DMS 273 treated with DMSO at 0.1 percent for 48 hours (cell line): ENCODE measurements at places on chromosomes 4 and X.

DNA sequence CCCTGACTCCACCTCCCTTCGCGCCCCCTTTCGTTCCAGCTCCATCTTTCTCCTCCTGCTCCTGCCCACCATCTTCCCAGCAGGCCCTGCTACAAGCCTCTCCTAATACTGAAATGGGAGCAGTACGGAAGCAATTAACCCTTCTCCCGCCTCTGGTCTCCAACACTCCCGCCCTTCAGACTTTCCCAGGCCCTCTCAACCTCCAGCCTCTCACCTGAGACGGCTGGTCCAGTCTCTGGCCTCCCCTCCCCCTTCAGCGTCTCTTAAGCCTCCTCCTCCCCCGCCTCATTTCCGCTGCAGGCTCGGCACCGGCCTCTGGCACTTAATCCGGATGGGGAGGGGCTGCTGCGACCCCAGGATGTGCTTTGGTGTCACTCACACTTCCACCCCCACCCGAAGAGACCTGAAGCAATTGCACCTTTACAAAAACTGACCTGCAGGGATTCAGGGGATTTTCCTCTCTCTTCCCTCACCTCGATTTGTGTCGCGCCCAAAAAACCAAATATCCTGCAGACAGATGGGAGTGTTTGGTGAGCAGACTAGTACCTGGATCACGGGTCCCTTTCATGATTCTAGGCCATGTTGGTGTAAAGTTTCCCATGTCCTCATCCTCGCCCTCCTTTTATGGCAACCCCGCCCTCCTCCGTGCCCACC lies 657 bp downstream of the TCEAL8 start:
- DNase-seq = no peak

DNA sequence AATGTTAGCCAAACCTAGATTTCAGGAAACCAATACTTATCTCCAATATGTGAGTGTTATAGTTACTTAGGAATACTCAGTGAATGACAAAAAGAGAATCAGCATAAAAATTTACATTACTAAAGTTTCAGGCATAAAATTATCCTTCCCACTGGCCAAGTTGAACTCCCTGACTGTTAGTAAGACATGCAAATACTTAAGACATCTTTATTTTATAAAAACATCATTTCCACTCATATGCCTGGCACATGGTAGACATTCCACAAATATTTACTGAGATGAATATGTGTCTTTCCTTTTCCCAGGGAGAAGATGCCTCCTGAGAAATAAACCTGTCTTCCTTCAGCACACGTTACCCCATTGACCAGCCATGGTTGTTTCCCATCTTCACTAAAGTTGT lies 7.3 kb downstream of the VEGFD start:
- no peak for DNase-seq

GRCh38 chr4:140078366-140078765 lies 75.6 kb downstream of the MAML3 start:
- DNase-seq = peak; percentile 22

DNA sequence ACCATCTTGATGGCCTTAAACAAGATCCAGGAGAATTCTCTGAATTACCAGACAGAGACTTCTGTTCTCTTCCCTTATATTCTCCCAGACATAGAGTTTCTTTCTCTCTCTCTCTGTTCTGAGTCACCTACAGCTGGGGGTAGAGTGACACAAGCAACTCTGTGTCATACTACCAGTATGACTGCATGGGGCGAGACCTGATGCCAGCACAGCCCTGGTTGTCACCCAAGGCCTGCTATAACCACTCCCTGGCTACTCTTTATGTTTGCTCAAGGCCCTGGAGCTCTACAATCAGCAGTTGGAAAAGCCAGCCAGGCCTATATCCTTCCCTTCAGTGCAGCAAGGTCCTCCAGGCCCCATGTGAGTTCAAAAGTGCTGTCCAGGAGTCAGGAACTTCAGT lies 114.2 kb upstream of the TENT5D start:
- DNase-seq = no peak

- no peak for DNase-seq
These were observed 57.7 kb upstream of the UGT2B7 start for GRCh38 chr4:69038582-69038981.

- DNase-seq = no peak
These were observed 256.9 kb downstream of the ADAMTS3 start for GRCh38 chr4:72312032-72312650.

DNA sequence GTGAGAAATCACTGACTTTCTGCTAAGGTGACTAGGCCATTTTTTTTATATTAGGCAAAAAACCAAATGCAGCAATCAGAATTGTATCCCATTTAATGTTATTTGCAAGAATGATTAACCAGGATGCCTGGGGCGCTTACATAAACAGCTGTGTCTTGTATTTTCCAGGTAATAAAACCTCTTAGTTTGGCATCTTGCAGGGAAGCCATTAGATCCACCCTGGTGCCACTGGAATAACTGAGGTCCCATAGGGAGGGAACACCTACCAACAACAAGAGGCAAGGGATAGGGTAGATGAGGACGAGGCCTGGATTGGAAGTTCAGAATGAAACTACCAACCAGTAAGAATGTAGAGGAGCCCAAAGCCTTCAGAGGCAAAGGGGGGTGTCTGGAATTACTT lies 288.3 kb downstream of the ARHGAP24 start:
- no peak for DNase-seq

DNA sequence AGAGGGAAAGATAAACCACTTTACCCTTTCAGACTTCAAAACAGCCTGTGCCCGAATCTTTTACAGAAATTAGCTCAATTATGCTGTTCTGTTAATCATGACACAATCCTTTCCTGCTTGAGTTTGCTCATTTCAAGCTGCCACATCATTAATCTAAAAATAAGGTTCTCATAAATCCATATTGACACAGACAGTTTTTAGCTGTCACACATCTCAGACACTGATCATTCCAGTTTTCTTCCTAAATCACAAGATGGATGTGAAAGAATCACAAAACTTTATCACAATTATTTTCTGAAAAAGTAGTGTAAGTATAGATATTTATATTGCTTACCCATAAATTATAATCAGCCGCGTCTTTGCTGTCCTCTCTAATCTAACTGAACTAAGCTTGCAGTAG lies 27.9 kb upstream of the AMELX start:
- no peak for DNase-seq

DNA sequence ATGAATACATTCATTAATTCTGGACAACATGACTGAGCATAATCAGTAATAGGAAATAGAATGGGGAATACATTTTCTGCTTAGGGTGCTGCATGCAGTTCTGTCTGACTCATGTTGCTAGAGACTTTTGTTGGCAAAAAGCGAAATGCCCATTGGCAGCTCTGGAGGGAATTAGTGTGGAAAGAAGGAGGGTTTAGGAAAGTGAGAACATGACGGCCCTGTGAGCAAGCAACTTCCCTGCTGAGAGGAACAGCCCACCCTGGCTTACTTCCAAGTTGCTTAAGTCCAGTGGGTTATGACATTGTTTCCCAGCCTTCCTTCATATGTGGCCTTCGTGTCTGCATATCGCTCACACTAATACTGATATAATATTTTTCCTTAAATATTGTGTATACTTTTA lies 13.8 kb downstream of the MAD2L1 start:
- DNase-seq = no peak

- no peak for DNase-seq
These were observed 224.0 kb downstream of the APBB2 start for GRCh38 chr4:40990236-40990898.

DNA sequence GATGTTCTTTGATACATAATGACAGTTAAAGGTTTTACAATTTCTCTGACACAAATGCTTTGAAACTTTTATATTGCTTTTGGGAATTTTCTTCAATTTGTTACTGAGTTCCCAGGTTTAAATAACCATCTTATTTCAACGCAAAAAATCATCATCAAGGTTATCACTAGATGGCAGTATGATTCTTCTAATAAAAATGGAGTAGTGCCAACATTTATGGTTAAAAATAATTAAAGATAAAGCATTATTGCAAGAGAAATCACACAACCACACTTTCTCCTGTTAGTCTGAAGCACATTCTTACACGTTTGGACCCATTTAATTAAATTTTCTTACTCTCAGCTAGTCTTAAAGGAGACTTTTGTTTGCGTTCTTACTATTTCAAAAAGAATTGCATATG lies 611.3 kb upstream of the CPXCR1 start:
- no peak for DNase-seq

DNA sequence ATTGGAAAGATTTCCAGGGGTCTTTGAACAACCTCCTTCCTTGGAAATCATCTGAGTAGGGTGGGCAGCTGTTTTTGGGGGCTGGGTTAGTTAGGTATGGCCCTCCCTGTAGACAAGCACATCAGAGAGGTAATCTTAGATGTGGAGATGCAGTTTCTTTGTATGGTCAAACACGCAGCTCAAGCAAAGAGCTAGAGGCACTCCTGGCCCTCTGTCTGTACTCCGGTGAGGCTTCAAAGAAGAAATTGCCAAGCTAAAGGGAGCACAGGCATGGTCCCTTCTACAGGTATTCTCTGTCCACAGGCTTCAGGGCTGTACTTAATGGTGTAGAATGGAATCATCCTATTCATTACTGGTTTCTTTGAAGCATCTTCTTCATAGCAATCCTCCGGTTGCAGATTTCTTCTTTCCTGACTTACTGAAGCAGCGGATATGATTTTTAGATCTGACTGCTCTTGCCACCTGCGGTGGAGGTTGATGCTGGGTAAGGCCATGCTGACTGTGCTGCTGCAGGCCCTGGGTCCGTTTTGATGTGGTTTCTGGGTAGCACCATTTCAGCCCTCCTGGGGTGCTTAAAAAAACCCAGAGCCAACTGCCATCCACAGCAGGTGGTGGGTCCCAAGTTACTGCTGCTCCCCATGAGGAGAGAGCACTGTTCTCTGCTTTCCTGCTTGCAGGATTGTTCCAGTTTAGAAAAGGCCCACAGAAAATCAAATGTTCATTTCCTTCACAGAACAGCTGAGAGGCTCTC lies 318.9 kb upstream of the GATB start:
- DNase-seq = no peak

DNA sequence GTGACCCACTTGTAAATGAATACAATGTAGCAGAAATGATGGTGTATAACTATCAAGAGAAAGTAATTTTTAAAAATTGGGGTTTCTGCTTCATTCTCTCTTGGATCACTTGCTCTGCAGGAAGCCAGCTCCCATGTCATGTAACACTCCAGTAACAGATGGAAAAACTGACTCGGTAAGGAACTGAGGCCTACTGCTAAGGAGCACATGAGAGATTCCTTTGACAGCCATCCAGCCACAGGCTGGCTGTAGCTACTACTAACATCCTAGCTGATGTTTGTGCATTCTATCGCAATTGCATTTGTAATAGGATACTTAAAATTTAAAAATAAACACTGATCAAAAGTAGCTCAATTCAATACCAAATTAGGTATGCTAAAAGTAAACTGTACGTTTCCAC lies 102.3 kb upstream of the MAB21L2 start:
- DNase-seq = no peak

DNA sequence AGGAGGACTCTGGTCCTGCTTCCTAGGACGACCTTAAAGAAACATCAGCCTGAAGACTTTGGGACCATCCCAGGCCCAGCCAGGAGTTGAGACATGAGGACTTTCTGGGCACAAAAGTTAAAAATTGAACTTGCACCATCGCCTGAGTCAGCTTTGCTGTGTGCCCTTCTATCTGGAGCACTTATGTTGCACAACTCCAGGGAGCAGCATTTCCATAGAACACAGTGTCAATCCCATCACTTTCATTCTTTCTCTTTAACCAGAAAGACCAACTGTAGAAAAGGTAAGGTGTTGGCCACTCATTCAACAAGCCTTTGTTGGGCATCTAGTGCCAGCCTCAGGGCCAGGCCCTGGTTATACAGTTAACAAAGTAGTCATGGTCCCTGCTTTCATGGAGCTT lies 8.6 kb upstream of the CLDN24 start:
- DNase-seq = no peak

DNA sequence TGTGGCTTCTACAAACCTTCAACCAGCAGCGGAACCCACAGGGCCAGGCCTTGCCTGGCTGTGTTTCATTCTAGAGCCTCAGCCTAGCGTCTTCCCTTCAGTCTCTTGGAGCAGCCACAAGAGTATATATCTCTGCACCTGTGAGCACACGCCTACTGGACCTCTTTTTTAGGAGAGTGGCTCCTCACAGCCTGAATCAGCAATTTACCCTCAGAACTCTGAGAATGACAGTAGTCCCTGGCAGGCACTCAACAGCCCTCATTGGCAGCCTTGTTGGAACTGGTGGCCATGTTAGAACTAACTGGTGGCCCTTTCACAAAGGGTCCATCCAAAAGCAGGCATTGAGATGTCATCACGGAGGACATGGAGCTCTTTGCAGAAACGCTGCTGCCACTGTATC lies 138.9 kb downstream of the BCOR start:
- DNase-seq = no peak

DNA sequence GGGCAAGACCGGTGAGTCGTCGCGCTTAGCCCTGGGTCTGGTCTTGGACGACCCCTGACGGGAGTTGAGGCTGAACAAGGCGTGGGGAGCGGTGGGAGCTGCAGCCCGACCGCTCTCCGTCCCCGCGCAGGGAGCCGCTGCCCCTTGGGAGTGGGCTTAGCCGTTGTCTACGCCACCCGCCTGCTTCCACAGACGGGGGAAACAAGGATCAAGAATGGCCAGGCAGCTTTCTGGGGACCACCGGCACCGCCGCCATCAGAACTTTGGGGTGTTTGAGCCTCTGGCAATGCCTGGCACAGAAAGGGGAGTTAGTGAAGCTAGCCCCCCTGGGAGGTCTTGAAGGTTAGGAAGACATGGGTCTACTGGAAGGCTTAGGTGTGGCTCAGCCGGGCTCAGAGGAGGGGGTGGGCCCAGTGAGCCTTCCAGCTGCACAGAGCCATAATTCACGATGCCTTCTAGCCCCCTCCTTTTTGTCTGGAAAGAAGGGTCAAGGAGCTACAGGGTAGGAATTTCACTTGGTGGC lies 583 bp downstream of the RASL11B start:
- no peak for DNase-seq

GRCh38 chr4:184765473-184766340 lies 31.8 kb upstream of the CENPU start:
- no peak for DNase-seq

GRCh38 chr4:4733663-4734062 lies 125.8 kb upstream of the MSX1 start:
- no peak for DNase-seq

GRCh38 chr4:112280386-112281056 lies 5.2 kb downstream of the TIFA start:
- no peak for DNase-seq

DNA sequence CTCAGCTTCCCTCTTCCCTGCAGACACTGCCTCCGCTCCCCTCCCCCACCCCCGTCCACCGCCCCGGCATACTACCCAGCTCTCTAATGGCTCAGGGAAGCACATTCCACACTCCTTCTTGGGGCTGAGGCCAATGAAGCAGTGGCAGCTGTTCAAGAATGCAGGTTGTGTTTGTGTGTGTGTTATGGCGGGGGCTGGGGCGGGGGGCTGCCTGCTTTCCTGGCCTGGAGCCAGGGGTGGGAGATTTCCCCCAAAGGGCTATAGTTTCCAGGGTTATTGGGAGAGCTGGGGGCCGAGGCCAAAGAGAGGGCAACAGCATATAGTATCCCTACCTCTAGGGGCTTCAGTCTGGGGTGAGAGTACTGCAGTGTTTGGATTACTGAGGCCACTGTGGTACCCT lies 149.4 kb downstream of the EFNB1 start:
- no peak for DNase-seq

- DNase-seq = no peak
These were observed 426.7 kb upstream of the ARX start for GRCh38 chrX:25442499-25442898.
